ENCODE measurements at places on chromosomes 5 and 9.
A peak's percentile ranks its signal among the peaks of the same experiment; 100 is the strongest.

DNA sequence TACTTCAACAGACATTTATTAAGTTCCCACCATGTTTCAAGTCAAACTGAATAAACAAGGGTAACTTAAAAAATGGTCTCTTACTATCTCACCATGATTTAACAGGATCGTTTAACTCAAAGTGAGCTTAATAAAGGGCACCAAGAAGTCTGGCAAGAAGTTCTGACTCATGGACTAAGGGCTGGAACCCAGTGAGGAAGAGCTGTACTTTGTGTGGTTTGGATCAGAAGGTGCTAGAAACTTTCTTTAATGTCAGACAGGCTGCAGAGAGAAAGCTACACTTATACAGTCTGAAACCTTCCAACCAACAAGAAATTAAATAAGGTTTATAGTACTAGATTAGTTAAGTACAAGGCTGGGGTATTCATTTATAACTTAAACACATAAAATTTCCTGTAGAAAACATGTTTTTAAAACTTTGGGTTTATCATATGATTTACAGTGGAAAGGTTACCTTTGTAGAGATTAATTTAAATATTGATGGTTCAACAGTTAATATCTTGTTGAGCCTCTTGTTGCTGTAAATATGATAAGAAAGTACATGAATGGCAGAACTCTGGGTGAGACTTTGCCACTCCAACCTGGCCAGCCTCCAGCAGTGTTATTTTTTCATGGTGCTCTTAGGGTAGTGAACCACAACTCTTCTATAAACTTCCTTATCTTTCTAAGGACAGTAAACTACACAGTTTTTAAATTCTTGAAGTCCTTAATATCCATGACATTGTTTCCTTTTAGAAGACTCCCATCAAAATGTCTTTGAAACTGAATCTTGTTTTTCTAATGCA, 162.8 kb downstream of the MAN2A1 start:
- DNase-seq: peak; percentile 25

- DNase-seq: no peak
Measured at GRCh38 chr5:92003806-92004205, 620.7 kb upstream of the ARRDC3 start.

DNA sequence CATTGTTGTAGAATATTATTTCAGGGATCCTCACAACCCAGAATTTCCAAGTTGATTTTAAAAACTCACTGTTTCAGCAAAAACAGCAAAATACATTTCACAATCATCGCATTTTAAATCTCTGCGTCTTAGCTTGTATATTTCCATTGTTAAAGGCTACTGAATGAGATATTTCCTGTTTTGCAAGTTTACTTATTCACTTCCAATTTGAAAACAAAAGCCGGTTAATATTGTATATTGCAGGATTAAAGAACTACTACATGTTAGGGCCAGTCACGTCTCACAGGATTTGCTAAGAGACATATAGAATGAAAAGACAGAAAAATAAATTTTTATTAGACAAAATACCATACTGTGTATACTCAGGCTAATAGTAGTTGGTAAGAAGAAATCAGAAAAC, 395.9 kb upstream of the CDH9 start:
- DNase-seq: no peak

GRCh38 chr9:82081496-82081895, 92.9 kb downstream of the SPATA31D1 start:
- DNase-seq: no peak

DNA sequence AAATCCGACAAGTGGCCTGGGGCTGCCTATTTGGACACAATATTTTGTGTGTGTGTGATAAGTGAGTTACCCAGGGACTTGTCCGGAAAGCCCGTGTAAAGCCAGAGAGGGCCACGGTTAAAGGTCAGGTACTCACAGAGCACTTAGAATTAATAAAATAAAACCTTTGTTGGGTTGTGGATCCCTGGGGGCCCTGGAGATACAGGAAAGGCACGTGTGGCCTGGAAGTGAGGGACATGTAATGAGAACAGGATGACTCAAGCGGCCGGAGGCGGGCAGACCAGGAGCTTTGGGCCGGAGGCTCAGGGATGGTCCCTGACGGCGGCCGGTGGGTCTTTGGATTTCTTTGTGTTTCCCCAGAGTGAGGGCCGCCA, 1.0 kb downstream of the DMRT2 start:
- DNase-seq: no peak

DNA sequence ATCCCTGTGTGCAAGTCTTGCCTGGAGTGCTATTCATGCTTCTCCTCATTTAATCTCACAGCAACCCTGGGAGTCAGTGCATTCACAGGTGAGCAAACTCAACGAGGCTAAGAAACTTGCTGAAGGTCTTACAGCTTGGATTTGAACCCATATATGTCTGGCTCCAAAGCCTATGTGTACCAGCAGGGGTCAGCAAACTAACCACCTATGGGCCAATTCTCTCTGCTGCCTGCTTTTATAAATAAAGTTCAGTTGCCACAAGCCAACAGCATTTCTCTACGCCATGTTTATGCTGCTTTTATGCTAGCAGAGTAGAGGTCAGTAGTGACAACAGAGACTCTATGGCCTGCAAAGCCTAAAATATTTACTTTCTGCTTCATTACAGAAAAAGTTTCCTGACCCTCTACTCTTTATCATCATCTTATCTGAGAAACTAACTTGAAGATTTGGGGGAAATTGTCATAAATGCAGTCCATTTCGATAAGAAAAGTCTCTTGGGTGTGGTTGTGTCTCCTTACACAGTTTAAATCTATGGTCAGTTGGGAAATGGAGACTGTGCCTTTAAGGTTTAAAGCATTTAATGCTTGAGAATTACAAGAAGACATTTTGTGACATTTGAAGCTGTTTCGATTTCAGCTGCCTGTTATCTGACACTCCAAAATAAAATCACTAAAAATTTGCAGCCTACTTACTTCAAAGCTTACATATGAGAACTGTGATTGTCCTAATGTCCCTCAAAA, 137.7 kb downstream of the PRELID2 start:
- peak; percentile 66 for DNase-seq

DNA sequence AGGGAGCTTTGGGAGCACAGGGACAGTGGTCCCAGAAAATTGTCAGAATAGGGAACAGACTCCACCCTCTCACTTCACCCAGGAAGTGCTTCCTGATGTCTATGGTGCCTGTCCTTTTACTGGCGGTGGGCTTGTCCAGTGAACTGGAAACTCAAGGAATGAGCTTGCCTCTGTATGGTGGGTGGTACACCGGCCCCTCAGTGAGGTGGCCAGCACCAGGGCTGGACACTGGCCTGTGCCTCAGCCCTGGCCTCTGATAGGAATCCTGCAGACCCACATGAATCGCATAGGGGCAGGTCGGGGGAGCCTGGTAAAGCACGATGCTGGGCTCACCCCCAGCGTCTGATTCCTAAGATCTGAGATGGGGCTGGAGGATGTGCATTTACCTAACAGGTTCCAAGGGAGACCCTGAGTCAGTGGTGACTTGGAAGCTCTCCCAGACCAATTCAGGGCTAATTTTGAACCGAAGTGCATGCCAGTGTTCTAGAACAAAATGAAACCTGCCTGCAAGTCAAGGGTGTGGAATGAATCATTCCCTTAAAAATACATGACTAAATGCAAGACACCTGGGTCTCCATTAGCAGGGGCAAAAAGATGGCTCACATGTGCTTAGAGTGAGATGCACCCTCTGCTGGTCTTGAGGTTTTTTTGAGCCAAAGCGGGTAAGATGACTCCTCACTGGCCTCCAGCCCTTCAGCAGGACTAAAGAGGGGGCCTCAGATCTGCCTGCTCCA, 178.3 kb downstream of the HSPA4 start:
- DNase-seq: no peak

DNA sequence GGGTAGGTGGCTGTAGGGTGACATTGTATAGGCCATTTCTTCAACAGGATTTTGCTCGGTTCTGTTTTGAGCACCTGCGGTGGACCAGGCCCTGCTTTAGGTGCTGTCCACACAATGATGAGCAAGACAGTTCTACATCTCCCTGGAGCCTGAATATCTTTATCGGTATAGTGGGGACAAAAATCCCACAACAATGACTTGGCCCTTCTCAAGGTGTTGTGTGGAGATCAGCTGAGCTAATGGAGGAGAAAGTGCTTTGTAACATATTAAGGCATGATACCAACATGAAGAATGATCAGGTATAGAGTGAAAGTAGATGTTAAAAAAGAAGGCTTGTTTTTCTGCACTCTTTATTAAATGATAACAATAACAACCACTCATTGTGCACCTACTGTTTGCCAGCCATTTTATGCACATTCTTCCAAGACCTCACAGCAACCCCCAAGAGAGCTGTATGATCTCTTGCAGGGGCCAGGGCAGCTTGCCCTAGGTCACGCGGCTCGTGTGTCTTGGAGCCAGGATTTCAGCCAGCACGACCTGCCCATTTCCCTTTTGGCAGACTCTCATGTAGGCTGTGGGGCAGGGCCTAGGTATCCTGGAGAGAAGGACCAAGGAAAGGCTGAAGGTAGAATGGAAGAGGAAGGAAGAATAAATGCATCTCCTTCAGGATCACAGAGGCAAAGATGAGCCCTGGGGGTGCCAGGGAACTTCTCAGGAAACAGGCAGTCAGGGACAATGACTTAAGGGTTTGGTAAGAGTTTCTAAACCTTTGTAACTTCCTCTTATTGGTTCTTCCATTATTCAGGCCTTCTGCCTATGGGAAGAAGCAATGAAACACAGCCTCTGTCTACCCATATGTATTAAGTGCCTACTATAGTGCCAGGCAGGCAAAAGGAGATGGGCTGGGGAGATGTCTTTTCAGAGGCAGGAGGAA, 50.0 kb upstream of the PPARGC1B start:
- DNase-seq: no peak

DNA sequence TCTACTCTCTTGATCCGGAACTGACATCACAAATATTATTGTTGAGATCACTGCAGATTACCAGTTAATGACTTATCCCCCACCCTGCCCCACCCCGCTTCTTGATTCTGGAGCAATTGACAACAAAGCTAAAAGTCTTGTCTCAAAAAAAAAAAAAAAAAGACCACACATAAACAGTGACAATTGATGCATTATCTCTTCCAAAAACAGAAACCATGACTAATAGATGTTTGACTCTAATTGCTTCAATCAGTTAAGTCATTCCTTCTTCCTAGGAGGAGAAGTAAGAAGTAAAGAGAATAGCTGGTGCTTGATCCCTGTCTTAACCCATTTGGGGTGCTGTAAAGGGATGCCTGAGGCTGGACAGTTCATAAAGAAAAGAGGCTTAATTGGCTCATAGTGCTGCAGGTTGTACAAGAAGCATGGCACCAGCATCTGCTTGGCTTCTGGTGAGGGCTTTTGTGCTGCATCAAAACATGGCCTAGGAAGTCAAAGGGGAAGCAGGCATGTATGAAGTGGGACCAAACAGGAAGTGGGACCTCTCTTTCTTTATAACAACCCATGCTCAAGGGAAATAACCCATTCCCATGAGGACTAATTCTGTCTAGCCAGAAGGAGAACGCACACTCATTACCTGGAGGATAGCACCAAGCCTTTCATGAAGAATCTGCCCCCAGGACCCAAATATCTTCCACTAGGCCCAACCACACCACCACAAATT, 158.7 kb downstream of the TMEM167A start:
- DNase-seq: no peak

DNA sequence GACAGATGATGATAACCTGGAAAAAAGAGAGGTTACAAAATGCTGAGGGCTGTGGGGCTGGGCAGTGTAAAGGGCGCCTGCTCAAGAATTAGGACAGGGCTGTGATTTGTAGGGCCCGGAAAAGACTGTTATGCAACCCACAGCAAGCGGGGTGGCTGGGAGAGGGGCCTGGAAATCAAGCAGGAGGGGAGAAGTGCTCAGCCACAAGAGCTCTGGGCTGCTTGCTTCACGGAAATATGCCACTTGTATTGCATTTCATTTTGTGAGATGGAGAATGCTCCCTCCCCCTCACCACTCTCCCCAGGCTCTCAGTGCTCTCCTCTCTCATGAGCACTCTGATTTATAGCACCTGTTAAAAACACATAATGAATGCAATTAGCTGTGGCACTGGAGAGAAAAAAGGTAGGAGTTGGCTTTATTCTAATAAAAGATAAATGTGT, 8.4 kb upstream of the HAND1 start:
- DNase-seq: peak; percentile 73

- no peak for DNase-seq
Measured at GRCh38 chr5:73352243-73352642, 96.3 kb downstream of the FOXD1 start.

- no peak for DNase-seq
Measured at GRCh38 chr9:108720191-108720642, 135.6 kb downstream of the ACTL7B start.
